T follicular helper cell (primary cell): ENCODE measurements at places on chromosomes 16 and 17.
A peak's percentile ranks its signal among the peaks of the same experiment; 100 is the strongest.

- DNase-seq = no peak
Measured at GRCh38 chr17:27674335-27674734, 43.3 kb downstream of the LGALS9 start.

DNA sequence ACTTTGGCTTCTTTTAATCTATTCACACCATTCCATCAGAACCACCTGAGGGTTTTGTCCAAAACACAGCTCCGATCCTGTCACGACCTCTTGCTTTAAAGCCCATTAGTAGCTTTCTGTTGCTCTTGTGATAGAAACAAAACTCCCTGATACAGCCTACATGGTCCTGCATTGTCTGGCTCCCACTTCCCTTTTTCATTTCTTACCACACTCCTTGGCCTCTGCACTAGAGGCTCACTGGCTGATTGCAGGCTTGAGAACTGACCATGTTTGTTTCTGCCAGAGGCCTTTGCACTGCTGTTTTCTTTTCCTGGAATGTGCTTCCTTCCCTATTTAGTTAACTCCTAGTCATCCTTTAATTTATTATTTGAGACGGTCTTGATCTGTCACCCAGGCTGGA, 23.7 kb downstream of the IST1 start:
- no peak for DNase-seq

GRCh38 chr17:45403906-45404490, 28.7 kb downstream of the ARHGAP27 start:
- DNase-seq = no peak

GRCh38 chr16:83903751-83904150, 4.8 kb downstream of the MLYCD start:
- DNase-seq = no peak

DNA sequence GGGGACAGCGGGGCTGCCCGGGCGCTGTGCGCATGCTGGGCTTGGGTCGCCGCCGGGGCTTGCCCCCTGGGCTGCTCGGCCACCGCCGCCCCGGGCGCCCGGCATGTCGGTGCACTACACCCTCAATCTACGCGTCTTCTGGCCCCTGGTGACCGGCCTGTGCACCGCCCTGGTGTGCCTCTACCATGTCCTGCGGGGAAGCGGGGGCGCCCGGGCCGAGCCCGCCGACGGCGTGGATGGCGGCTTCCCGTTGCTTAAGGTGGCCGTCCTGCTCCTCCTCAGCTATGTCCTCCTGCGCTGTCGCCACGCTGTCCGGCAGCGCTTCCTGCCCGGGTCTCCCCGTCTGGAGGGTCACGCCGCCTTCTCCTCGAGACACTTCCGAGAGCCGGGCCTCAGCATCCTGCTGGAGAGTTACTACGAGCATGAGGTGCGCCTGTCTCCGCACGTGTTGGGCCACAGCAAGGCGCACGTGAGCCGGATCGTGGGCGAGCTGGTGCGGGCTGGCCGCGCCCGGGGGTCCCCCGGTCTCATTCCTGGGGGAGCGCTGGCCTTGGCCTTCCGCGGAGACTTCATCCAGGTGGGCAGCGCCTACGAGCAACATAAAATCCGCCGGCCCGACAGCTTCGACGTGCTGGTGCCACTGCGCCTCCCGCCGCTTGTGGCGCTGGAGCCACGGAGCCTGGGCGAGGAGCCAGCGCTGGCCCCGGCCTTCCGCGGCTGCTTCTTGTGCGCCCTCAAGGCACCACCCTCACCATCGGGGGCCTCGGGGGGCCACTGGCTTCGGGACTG, 789 bp downstream of the ITPRIPL2 start:
- DNase-seq = no peak

- no peak for DNase-seq
Measured at GRCh38 chr17:44549686-44550085, 7.6 kb upstream of the FZD2 start.

DNA sequence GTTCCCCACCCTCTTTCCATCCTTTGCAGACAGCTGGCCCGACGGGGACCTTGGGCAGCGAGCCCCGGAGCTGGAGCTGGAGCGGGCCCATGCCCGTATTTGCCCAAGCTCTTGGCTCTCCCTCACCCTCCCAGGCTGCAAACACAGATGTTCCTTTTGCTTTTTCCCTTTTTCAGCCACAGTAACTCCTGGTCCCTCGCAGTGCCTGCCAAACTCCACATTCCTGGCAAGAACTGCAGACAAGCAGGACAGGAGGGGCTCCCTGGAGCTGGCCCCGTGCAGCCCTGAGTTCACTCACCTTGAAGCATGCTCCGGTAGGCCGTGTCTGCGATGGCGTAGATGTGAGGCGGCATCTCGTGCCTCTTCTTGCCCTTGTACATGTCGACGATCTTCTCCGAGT, 33.9 kb downstream of the MYH11 start:
- no peak for DNase-seq

DNA sequence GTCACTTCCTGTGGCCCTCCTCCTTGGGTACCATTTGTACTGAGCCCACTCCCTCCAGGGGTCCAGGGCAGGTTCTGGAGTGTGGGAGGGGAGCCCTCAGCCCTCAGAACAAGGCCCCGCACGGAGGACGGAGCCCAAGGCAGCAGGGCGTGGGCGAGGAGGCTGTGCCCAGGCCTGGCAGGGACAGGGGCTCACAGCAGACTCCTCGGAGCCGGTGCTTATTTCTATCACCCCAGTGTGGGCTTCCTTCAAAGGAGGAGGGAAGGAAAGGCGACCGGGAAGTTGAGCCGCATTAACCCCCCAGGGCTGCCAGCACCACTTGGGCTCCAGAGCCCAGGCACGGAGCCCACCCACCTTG, 54.0 kb downstream of the ABR start:
- no peak for DNase-seq

- DNase-seq = no peak
Measured at GRCh38 chr16:30565526-30565925, 6.0 kb downstream of the ZNF688 start.

GRCh38 chr17:81097134-81097942, 62.4 kb downstream of the BAIAP2 start:
- DNase-seq = peak; percentile 22

GRCh38 chr17:71636644-71637043, 484.2 kb upstream of the SOX9 start:
- no peak for DNase-seq

DNA sequence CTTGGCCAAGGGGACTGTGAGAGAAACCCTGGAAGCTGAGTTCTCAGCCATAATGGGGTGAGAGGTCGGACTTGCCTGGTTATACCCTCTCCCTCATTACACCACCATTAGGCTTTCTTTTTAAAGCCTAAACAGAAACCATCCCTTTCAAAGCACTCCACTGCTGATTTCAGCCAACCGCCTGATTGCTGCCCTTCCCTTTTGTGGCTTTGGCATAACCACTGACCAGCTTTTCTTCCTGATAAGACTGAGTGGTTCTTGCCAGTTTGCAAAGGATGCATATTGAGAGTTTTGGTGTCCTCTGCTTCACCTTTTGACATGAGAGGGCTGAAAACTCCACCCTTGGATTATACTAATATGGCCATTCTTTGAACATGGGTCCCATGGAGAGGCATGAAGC, 308.2 kb upstream of the GOT2 start:
- DNase-seq = no peak

DNA sequence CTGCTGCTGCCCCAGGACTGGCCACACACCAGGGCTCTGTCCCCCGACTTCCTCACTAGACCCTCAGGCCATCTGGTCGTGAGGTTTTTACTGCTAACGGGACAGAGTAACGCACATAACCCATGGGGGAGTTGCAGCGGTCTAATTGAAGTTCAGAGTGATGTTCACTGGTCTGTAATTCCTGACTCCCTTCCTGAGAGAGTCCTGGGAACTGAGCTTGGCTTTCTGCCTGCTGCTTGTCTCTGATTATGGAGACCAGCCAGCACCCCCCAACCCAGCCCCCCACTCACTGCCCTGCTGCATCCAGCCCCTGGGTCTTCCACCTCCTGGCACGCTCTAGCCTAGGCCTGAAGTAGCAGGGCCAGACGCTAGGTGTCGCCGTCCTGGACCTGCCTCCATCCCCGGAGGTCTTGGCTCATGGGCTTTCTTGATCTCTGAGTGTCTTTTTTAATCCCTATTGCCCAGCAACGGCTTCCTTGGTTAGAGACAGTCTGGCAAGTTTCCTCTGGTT, 192.9 kb downstream of the CCDC182 start:
- no peak for DNase-seq

DNA sequence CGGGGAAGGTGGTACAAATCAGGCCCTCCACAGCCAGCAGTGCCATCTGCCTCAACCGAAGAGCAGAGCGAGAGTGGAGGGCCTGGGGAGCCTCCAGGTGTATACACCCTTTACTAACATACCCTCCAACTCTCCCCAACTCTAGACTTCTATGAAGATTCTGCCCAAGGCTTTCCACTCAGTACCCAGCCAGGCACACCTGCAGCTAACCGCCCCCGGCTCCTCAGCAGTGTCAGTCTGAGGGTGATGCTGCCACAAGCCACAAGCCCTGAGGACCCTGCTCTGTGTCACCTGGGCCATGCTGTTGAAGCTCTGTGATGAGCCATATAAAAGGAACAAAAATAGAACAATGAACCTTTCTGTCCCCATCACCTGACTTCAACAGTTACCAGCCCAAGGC, 3.8 kb downstream of the CENPV start:
- no peak for DNase-seq

- DNase-seq = no peak
Measured at GRCh38 chr17:39001703-39002637, 34.8 kb upstream of the FBXO47 start.

GRCh38 chr17:43931062-43931571, 11.2 kb downstream of the PPY start:
- no peak for DNase-seq

GRCh38 chr17:56679777-56680422, 86.4 kb downstream of the NOG start:
- no peak for DNase-seq

DNA sequence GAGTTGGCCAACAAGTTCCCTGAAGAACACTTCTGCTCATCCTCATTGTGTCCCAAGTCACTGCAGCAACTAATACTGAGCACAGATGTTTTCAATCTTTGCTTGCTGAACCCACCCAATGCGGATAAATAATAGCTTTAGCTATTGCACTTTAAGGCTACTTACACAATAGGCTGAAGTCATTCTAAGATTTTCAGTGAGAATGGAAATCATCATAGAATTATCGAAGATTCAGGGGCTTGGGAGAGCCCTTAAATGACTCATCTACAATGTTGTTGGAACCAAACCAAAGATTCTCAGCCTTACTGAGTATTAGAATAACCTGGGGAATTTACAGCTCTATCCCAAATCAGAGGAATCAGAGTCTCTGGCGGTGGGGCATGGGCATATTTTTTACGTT, 51.2 kb downstream of the SYCE1L start:
- DNase-seq = no peak

- DNase-seq = no peak
Measured at GRCh38 chr17:34527136-34527907, 52.1 kb upstream of the TMEM132E start.

- no peak for DNase-seq
Measured at GRCh38 chr16:48123104-48123788, 32.5 kb downstream of the ABCC12 start.

GRCh38 chr17:34287875-34288274, 2.3 kb downstream of the CCL11 start:
- no peak for DNase-seq

GRCh38 chr17:72183194-72183685, 62.4 kb downstream of the SOX9 start:
- DNase-seq = no peak

DNA sequence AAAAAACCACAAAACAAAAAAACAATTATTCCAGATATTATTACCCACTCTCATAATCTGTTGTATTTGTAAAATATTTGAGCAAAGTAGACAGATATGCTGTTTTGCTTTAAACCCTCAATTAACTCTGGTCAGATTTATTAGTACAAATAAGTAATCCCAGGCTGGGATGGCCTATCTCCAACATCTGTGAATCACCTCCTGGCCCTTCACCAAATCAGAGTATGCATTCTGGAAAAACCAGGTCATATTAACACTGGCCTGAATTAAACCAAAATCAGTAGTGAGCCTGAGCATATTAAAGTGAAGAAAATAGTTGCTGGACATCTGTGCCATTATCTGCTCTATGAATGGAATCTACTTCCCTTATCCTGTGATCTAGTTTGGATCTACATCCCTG, 41.0 kb downstream of the STAT3 start:
- DNase-seq = no peak

- DNase-seq = peak; percentile 27
Measured at GRCh38 chr16:89363621-89364393, 126.6 kb downstream of the ANKRD11 start.

DNA sequence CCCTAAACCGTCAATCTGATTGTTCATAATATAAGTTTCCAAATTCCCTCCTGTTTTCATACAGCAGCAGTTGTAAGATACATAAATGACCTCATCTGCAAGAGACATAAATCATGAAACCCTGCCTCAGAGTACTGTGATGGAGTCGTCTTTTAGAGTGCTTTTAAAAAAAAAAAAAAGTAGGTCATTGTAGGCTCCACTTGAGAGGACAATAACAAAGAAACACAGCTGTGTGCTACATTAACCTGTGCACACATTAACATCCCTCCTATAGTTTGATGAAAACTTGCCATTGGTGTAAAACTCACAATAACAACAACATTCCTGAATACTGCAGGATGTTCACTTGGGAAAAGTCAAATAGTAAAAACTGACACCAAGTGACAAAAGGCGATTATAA, 56.5 kb downstream of the XPO6 start:
- DNase-seq = no peak

GRCh38 chr16:56551796-56552738, 12.8 kb upstream of the MT4 start:
- no peak for DNase-seq

DNA sequence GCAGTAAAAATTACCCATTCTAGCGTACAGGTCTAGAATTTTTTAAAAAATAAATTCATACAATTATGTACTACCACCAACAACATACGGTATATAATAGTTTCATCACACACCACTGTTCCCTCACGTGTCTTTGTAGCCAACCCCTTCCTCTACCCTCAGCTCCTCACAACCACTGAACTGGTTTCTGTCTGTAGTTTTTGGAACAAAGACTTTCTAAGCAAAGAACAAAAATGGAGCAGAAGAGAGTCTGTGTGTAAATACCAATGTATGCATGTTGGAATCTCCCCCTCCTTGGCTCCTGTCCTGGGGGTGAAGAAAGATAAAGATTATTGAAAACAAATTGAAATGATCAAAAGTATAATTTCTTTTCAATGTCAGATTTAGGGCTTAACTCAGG, 31.9 kb upstream of the CCR7 start:
- no peak for DNase-seq

GRCh38 chr16:85624646-85625045, 11.5 kb downstream of the GSE1 start:
- DNase-seq = no peak

DNA sequence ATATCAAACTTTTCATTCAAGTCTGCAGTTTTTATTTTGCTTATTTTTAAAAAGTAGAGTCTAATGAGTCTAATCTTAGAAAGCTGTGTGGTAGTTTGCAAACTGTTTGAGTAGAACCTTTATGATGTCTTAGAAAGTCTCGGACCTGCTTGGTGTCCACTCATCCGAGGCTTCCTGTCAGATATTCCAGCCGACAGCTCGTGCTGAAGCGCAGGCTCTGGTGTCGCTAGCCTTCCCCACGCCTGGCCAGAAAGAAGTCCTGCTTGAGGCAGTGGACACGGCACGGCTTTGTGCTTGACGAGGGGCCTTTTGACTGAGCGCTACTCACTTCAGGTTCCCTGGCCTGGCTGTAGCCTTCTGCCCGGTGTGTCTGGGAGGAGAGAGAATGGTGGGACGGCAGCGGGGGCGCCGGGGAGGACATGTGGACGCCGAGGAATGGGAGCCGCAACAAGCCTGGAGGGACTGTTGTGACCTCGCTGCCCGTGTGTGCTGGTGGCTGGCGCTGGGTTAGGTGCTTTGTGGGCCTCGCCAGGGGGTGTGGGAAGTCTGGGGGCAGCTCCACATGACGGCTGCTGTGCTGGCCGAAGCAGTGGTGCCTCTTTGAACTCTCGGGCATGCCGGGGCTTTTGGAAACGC, 33.5 kb downstream of the BANP start:
- DNase-seq = no peak
